ENCODE measurements at places on chromosomes 16 and 17.

DNA sequence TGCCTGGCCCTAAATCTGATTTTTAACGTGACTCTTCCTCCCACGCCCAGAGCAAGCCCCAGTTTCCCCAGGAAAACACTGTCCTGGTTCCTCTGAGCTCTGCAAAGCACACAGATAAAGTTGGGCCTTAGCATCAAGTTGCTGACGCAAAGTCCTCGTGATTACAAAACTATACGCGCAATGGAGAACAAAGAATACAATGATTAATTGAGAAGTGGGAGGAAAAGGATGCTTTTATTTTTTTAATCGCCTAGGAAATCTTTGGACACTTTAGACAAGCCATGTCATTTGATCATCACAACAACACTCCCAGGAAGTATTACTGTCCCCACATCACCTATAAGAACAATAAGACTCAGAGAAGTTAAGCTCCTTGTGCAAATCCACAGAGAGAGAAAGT lies 30.5 kb upstream of the CES5A start:
- DNase-seq, result no peak

DNA sequence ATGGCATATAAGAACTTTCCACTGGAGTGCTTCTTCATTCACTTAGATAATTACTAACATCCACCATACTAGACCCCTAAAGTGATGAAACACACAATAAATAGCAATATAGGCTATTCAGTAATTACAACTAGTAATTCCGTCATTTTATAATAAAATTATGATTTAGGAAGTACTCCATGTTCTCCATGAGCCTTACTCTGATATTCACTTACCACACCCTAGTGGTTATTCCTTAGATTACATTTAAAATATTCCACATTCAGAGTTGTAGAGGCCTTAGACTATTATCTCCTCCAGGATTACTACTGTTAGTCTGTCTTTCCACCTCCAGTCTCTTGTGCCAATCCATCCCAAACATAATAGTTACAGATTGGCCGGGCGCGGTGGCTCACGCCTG lies 62.4 kb downstream of the STH start:
- no peak for DNase-seq

DNA sequence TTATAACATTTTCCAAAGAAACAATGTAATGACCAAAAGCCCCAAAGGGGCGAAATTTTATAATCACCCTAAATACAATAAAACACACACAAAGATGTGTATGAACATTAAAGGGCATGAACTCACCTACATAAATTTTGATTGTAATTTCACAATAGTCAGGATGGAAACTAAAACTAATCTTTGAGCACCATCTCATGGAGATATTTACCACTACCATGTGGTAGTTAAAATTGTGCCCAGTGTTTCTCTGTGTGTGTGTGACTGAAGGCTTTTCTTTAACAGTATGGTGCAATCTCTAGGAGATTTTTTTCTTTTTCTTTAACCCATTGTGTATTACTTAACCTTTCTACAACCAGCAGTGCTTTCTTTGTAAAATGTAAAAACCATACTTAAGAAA lies 19.7 kb upstream of the MEIOC start:
- peak; percentile 59 for DNase-seq

DNA sequence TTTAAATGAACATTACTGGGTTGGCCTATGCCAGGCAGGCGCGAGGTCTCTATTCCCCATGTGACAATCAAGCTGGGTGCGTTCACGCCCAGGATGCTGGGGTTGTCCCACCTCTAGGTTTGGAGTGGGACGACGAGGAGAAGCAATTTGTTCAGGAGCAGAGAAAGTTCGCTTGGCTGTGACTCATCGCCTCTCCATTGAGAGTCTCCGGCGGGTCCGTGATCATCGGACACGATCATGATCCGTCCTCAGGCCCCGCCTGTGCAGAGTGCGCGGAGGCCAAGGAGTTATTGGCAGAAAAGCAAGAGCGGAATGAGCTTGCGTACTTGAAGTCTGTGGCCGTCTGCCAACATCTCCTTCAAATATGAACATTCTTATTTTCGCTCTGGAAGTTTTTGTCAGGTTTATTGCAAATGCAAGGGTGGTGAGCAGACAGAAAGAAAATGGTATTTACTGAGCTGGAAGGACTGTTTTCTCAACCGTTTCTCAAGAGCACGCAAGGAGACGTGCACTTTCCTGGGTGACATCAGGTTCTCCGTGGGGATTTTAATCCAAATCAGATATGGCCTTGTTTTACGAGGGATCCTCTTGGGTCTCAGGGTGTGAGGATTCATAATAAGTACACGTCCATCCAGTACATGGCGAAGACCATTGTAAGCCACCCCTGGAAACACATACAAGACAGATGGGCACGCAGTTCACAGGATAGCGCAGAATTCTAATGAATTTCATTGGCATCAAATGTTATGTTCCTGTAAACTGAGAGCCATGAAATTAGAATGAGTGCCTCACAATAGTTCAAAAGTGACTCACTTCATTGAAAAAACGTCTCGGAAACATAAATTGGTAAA lies 70.1 kb upstream of the CREBBP start:
- DNase-seq, result peak; percentile 96

- no peak for DNase-seq
Observed at GRCh38 chr17:41176744-41177387, 1.2 kb downstream of the KRTAP4-2 start.

DNA sequence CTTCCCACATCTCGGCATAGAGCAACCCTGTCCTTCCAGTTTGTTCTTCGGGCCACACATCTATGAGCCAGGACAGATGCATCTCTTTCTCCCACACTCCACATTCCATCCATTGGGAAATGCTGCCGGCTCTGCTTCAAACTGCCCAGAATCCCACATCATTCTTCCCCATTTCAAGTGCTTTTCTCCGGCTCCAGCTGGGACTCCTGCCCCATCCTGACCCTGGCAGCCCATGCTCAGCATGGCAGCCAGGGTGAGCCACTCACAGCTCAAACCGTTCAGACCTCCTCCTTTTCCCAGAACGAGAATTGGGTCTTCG lies 132.8 kb upstream of the SDK2 start:
- DNase-seq, result no peak

DNA sequence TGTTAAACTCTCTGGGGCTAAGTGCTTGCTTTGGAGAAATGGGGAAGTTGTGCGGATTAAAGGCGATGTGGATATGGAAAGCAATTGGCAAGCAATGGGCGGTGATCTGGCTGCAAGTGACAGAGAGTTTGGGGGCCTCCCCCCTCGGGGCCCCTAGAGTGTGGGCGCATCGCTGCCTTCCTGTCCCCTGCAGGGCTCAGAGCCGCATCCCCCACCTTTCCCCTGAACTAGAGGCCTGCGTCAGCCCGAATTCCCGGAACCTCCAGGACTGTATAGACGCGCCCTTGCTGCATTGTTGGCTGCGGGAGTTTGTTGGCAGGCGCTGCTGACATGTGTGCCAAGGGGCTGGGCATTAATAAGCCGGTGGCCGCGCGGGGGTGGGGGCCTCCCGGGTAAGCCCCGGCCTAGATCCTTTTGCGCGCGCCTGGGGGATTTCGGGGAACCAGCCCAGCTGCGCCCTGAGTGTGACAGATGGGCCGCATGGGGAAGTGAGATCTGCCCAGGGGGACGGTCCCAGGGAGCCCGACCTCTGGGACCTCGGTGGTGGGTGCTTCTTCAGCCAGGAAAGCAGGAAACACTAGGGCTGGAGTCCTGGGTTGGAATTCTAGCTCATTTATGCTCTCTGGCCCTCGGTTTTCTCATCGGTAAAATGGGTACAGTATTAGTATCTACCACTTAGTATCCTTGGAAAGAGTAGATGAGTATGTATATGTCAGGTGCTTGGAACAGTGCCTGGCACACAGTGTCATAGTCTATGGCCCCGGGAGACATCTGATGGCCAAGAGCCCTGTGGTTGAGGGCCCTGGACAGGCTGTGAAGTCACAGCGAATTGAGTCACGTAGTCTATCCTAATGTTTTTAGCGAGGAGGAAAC lies 1.0 kb downstream of the EEF2K start:
- DNase-seq, result peak; percentile 95

- DNase-seq, result no peak
Observed at GRCh38 chr16:57051696-57052228, 40.6 kb upstream of the CPNE2 start.

DNA sequence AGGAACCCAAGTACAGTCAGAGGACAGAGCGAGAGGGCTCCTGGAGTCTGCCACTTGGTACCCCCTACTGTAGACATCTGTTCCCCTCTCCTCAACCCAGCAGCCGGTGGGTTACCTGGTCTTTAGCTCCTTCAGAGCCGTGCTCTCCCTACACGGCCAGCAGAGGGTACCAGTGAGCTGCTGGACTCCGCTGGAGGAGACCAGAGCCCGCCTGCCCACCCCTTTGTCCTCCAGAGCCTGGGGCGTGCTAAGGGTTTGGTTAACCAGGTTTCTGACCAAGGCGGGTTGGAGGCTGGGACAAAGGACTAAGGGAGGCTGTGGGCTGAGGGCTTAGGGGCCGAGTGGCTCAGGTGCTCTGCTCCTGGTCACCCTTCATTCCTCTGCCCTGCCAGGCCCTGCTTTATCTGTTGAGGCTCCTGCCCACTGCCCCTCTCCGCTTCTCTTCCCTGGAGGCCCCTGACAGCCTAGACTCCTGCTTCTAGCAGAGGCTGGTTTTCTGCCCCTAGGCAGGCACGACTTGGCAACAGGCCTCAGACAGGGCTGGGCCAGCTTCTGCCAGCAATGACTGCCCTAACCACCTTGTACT lies 2.7 kb upstream of the HSD11B2 start:
- peak; percentile 79 for DNase-seq

DNA sequence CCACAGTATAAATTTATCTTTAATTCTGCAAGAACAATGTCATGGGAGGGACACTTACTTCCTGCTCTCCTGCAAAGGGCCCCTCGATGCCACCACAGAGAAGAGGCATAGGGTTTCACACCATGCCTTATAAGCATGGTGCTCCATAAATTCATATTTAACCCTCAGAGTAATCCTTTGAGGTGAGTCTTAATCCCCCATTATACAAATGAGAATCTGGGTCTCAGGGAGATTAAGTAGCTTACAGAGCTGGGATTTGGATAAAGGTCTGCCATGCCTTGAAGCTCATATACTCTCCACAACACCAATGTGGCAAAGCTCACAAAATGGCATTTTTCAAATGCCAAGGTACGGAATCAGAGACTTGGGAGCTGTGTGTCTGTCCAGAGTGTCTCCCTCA lies 268.5 kb upstream of the CCL2 start:
- DNase-seq, result no peak

DNA sequence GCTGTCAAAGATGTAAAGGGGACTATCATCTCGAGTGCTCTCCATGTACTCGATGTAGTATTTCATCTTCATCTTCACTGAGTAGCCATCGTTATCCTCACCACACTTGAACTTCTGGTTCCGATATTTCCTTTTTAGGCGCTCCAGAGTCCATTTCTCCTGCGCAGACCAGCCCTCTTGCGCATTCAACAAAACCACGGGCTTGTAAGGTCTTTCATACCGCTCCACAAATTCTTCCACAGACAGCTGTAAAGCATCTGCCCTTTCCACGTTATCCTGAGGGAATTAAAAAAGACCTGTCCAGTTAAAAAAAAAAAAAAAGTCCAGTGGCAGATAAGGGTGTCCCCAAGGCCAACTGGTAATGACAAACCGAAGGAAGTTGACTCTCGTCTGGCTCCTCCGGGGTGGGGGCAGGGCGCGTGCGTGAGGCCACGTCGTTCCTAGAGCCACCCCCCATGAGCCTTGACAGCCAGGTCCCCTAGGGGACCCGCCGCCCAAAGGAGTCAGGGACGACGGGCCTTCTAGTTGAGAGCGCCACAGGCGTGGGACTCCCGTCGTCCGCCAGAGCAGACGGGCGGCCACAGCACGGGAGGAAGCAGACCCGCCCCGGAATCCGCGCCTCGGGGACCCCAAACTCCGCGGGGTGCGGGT lies 701 bp downstream of the JMJD6 start:
- DNase-seq, result peak; percentile 55

- DNase-seq, result no peak
Observed at GRCh38 chr17:32732296-32732642, 144.7 kb downstream of the MYO1D start.
